ENCODE measurements at places on chromosomes 4 and X.

- peak; percentile 27 for DNase-seq
Measured at GRCh38 chr4:168550064-168550766, 53.4 kb downstream of the PALLD start.

GRCh38 chr4:74805601-74806000, 11.3 kb upstream of the BTC start:
- DNase-seq = peak; percentile 9

DNA sequence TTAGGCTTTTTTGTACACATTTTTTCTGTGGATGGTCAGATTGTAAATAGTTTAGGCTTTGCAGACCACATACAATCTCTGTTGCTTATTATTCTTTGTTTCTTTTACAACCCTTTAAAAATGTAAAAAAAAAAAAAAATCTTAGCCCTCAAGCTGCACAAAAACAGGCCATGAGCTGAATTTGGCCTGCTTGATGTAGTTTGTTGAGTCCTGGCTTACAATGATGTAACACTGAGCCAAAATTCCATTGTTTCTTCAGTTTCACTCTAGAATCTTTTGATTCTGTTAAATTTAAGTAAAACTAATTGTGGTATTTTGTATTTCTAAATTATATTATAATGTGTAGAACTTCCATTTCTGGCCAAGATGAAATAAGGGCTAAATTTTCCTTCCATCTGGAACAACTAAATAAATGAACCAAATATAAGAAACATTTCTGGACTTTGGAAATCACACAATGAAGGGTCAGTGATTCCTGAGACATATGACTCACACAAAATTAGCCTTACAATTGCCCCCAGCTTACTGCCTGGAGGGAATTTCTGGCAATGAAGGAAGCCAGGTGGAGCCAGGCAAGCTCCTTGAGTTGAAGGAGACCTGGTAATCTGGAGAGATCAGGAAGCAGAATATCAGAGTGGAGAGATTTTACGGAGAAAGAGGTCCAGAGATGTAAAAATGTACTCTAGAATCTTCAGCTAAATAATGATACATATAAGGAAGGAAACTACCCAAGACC, 29.8 kb downstream of the IQCM start:
- peak; percentile 33 for DNase-seq

GRCh38 chrX:20412871-20413486, 146.3 kb upstream of the RPS6KA3 start:
- no peak for DNase-seq
